Mammary epithelial cell (primary cell): ENCODE measurements at places on chromosomes 3 and 15.

- DNase-seq, result peak; percentile 46
Observed at GRCh38 chr3:12758025-12758781, 856 bp downstream of the TMEM40 start.

- no peak for DNase-seq
Observed at GRCh38 chr3:111506435-111506834, 35.6 kb upstream of the CD96 start.

DNA sequence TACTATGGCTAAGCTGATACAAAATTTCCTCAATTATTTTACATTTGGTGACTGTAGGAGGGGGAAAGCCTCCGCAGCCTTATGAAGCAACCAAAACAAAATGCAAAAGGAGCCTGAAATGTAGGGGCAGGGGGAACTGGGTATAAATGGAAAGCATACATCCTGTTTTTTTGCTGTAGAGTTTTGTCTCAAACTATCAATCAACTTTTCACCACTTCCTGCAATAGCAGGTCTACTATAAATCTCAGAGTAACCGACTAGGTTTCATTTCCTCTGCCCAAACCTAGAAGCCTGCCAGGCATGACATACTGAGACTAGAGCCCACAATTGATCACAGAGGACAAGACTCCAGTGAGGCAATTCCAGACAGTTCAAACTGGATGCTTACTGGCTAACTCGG is 91.3 kb downstream of the SHQ1 start:
- DNase-seq, result no peak

DNA sequence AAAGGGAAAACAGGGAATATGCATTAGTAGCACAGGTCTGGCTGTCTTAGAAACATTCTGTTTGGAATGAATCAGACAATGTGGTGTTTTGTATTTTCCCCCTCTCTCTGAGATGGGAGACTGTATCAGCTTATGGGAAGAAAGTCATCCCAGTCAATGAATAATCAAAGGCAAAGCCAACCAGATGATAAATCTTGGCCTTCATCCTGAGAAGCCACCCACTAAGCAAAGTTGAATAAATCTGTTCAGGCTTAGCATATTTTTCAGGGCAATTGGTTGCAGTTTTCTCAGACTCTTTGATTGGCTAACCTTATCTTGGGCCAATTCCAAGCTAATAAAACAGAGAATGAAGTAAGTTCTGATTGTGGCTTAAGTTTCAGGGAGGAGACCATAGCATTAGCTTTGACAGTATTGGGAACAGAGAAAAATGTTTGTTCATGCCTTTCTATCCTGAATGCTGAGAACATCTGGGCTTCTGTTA is 63.6 kb upstream of the ARL8B start:
- peak; percentile 71 for DNase-seq

- peak; percentile 61 for DNase-seq
Observed at GRCh38 chr3:51718547-51719409, 11.9 kb downstream of the GRM2 start.

- no peak for DNase-seq
Observed at GRCh38 chr15:40276927-40277326, 5.9 kb downstream of the ANKRD63 start.

GRCh38 chr15:69782809-69783208 is 314.9 kb downstream of the TLE3 start:
- DNase-seq, result no peak

GRCh38 chr15:72916897-72917296 is 133.3 kb upstream of the ADPGK start:
- peak; percentile 30 for DNase-seq

DNA sequence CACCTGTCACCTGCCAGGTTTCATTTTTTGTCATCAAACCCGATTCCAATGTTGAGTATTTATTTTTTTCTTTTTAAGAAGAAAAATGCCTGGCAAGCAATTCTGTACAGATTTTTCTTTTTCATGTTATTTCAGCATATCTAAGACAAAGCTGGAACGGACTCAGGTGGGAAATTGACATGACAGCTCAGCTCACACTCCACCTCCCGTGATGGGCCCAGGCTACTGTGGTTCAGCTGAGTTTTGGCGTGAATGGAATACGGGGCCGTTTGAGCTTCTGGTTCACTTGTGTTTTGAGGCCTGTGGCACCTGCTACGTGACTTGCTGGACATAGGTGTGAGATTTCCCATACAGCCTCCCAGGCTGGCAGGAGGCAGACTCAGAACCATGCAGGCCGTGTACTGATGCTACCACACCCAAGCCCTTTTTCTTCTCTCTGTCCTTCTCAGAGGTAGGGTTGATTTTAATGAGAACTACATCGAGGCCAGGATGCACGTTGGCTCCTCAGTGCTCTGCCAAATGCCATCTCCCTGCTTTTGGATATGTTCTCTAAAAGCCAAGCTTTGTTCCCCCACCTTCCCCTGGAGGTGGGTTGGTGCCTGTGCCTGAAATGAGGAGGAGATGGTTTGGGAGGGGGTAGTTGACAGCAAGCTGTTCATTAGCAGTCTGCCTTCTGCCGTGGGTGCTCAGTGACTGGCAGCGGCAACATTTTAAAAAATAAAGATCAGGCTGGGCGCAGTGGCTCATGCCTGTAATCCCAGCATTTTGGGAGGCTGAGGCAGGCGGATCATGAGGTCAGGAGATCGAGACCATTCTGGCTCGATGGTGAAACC is 48.7 kb downstream of the TRAK1 start:
- no peak for DNase-seq
